ENCODE measurements at places on chromosomes 16 and 17. TPM values are rescaled to one million over a fixed set of nuclear protein-coding genes. Genes with fewer than 3 reads are reported as not detected.

DNA sequence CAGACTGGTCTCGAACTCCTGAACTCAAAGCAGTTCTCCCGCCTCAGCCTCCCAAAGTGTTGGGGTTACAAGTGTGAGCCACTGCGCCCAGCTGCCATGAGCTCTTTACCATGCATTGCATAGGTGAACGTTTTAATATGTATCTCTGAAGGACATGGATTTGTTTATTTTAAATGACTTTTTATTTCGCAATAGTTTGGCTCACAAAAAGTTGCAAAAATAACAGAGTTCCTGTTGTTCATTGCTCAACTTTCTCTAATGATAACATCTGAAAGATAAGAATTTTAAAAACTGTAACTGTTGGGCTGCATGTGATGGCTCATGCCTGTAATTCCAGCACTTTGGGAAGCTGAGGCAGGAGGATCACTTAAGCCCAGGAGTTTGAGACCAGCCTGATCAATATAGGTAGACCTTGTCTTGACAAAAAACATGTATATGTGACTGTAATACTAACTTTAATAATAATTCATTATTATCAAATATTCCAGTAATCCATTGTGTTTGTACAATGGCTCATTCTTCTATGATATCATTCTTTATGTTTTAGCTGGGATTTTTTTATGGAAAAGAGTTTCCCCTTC is 80.1 kb downstream of the ABCC1 start:
- DNase-seq = no peak

DNA sequence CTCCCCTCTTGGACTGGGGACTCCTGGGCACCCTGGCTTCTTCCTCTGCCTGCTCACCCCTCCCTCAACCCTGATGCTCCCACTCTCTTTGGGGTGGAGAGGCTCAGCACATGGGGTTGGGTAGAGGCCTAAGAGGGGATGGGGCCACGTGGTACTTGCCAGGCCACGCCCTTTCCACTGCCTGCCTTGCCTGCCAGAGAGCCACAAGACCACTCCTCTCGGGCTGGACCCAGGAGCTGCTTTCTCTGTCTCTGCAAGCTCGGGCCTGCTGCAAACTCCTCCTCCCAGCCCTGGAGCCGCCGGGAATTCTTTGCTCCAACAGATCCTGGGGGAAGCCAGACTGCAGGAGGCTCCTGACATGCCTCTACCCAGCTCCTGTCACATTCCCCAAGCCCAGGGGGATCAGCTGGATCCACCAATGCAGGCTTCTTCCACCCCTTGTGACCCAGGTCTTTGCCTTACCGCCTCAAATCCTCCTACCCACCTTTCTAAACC is 11.8 kb downstream of the DLX4 start:
- no peak for DNase-seq

DNA sequence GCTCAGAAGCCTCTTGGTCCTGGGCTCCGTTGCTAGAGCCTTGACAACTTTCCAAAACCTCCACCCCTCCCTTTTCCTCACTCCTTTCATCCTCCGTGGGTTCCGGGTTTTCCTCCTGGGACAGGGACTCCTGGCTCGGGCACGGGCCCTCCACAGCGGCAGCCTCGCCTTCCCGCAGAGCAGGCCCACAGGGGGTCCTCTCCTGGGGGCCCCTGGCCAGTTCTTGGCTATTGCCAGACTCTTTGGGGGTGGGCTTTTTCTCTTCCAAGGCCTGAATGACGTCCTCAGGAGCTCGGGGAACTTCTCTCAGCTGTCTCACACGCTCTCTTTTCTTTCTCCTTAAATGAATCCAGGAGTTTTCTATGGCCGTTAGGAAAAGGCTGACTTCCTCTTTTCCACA is 19.3 kb upstream of the MNT start:
- no peak for DNase-seq

- DNase-seq = peak; percentile 87
Observed at GRCh38 chr17:81094509-81095382, 59.8 kb downstream of the BAIAP2 start.

GRCh38 chr17:56347639-56348038 is 194.4 kb downstream of the ANKFN1 start:
- no peak for DNase-seq

DNA sequence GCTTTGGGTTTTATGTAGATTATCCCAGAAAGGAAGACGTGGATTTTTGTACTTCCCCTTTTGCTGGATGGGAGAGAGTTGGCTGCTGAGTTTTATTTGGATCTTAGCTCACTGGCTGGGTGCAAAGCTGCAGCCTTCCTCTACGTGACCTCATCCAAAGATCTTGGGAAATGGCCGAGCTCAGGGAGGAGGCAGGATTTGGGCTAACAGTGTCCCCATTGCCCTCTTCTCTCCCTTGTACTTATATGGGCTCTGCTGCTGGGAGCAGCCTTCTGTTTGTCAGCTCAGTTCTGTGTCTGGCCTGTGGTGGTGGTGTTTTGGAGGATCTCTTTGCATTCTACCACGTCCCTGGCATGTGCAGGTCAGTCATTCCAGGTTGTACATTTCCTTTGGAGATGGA is 2.0 kb downstream of the AOC3 start:
- DNase-seq = no peak

DNA sequence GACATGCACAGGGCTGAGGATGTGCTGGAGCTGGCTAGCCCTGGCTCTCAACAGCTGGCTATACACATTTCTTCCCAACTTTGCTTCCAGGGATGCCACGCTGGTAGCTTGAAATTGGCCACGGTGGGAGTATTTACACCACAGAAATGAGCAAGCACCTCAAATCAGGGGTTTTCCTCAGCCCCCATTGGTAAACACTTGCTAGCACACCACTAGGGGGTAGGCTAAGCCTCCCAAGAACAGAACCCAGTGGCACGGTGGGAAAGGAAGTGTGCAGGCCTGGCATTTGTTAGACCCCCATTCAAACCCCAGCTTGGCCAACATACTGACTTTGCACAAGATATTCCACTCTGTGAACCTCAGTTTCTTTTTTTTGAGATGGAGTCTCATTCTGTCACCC is 12.9 kb downstream of the DRC3 start:
- DNase-seq = no peak

DNA sequence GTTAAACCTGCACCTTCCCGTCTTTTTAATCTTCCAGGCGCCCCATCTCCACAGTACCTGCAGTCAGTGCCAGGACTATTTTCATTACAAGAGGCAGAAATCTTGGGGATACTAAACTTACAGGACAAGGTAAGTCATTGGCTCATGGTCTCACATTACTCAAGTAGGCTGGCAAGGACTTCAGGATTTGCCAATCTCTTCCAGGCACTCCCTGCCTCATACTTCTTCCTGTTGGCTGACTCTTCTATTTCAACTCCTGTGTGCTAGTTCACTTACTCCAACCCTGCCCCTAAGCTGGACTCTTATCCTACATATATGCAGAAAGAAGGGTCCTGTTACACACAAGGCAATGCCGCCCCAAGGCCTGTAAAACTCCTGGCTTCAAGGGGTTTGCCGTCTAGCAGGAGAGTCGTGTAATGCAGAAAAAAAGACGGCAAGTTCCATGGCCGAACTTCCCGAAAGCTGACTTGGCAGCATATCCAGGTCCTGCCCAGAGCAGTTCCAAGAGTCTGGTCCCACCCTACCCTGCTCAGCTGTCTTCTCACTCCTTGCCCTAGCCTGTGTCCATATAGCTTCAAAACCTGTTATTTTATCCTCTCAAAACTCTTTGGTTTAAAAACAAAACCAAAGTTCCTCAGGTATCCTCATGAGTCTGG is 14.8 kb downstream of the ERN1 start:
- DNase-seq = no peak

DNA sequence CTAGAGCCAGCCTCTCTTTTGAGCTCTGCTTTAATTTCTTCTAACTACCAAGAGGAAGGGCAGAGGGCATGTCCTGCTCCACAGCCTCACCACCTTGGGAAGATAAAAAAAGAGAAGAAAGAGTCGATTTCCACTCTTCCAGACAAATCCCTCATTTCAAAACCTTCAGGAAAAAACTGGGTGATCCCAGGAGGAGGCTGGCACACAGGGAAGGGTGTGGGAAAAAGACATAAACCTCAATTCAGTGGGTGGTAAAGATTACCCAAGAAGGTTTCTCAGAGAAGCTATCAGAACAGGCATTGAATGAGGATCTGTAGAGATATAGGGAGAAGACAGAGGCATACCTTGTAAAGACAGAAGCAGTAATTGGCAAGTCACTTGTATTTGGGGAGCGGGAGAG is 79.9 kb upstream of the CRHR1 start:
- DNase-seq = no peak

The TOB1 gene
- 46.7 TPM for total RNA-seq

The GPR142 gene
- total RNA-seq = not detected

The ABCA8 gene
- total RNA-seq = 119 TPM

The ECI1 gene
- 24.3 TPM for total RNA-seq

GRCh38 chr17:63425483-63425882 is 20.6 kb downstream of the CYB561 start:
- peak; percentile 86 for DNase-seq

The NEUROD2 gene
- not detected for total RNA-seq

The SNAI3 gene
- 0.79 TPM for total RNA-seq
